Erythroblast (primary cell): ENCODE measurements at places on chromosomes 6 and 20.

DNA sequence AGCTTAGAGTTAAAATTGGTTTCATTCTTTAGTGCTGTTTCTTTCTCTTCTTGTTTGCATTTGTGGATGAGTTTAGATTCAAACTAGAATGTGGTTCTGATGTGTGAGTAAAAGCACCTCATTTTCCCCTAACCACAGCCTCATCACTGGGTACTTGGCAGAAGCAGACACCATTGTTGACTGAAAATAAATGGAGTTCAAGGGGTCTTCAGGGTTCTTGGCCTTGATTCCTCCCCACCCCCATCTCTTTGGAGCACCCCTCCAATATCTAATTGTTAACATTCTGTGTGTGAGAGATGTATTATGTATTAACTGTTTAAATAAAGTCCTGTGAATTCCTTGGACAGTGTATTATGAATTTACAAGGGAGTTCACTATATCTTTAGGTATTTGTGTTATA, 59.6 kb downstream of the JARID2 start:
- DNase-seq: no peak

DNA sequence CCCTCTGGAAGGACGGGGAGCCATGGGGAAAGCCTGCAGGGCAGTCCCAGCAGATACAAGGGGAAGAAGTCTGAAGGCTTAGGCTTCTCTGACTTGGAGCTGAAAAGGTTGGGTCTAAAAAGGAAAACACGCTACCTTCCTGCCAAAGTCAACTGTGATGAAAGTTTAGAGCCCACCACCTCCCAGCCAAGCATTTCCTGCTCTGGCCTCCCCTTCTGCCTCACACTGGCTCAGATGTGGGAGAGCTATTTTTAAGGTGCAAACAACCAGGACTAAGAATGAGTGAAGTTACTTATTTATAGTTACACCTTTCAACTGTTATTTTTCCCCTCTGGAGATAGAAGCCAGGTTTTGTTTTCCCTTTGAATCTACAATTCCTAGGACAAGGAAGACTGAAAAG, 21.2 kb downstream of the NEDD9 start:
- no peak for DNase-seq

- DNase-seq: no peak
Measured at GRCh38 chr6:101294676-101295075, 98.8 kb upstream of the GRIK2 start.

- DNase-seq: peak; percentile 22
Measured at GRCh38 chr6:13813026-13813425, 1.3 kb downstream of the MCUR1 start.

GRCh38 chr6:134074151-134075055, 22.0 kb upstream of the SLC2A12 start:
- DNase-seq: no peak

DNA sequence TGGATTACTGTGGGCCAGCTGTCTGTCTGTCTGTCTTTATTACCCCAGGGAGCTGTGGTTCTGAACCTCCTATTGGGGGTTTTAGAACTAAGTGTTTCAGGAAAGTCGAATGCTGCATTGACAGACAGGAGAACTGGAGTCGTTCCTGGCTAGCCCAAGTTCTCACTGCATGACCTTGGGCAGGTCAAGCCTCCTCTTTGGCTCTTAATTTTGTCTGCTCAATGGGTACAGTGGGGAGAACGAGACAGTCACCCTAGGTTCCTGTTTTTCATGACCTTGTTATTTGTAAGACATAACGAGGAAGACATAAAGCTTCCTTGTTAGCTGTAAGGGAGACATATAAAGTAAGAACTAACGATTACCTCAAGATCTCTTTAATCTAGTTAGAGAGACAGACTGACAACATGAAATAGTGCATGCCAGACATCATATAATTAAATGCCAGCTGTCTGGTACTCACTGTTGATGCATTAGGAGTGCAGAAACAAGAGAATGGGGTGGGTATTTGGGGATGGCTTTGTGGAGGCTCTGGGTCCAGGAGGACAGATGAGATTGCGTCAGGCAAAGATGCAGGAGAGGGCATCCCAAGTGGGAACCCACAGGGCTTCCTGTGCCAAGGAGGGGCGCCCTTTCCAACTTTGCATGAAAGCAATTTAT, 3.7 kb upstream of the CCDC167 start:
- no peak for DNase-seq

DNA sequence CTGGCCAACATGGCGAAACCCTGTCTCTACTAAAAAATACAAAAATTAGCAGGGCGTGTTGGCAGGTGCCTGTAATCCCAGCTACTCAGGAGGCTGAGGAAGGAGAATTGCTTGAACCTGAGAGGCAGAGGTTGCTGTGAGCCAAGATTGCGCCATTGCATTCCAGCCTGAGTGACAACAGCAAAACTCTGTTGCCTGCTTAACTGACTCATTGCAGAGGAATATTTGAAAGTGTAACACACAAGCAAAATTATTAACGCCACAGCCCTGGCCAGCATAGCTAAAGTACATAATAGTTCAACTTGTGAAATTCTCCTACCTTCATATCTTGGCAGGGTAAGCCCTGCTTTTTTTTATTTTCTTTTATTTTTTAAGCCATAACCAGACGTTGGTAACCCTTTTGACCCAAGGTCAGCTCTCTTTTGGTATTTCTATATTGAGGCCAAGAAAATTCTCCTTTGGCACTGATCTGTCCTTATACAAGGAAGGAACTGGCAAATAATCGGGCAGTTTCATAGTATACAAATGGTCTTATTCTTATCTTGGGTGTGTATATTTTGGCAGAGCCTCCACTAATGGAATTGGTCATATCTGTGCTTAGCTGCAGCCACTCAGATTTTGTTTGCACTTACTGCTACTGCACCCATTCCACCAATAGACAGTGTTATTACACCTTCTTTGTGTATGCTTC, 4.0 kb upstream of the ADGRF5 start:
- no peak for DNase-seq

DNA sequence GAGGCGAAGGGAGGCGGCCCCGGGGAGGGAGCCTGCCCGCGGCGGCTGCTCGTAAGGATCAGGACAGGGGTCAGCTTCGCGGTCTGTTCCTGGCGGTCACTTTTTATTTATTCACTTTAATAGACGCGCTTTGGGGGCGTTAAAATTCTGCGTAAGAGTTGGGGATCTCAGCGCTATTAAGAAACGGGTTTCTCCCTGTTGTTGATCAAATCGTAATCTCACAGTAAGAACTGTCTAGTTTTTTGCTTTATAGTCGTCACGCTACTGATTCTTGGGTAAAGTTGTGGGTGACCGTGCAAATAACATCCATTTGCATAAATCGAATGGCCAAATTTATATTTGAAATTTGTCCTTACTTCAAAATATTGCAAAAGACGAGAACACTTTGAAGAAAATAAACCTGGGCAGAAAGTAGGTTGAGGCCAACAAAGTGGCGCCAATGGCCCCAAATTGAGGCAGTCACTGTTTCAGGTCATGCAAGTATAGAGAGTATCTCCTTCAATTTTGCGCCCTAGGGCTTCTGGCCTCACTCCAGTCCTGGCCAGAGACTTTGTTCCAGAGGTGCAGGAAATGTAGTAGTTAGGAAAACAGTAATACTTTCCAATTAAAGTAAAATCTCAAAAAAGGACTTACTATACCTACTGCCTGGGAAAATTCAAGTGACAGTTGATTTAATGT, 963 bp upstream of the RMND1 start:
- DNase-seq: peak; percentile 54

- no peak for DNase-seq
Measured at GRCh38 chr6:4372866-4373265, 237.5 kb upstream of the ECI2 start.

GRCh38 chr6:19446570-19446969, 390.6 kb upstream of the ID4 start:
- no peak for DNase-seq

DNA sequence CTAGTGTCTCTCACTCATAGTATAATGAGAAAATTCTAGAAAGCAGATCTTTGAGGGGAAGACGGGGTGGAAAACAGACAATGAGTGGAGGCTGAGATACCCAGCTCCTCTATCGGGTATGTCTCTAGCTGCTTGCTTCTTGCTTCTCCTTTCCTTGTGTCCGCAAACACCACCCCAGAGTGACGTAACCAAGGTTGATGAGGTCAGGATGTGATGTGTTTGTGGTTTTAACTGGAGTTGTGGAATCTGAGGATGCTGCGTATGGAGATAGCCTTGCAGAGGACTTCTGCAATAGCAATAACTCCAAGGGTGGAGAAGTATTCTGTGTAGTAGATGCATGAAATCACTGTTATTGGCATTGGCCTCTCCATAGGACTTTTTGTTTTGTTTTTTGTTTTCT, 132.7 kb upstream of the IFNGR1 start:
- DNase-seq: no peak

DNA sequence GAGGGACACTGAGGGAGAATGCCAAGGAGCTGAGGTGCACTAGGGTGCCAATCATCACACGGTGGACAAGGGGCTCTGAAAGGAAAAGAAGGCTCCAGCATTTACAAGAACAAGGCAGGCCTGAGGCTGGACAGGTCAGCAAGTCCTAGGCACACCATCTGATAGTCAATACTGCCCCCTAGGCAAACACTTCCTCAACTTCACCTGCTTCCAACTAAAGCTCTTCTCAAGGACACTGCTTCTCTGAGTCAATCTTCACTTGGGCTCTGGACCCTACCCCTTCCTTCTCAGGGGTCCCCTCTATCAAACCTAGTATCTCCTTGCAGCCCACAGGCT, 37.7 kb upstream of the SLC4A11 start:
- peak; percentile 59 for DNase-seq

DNA sequence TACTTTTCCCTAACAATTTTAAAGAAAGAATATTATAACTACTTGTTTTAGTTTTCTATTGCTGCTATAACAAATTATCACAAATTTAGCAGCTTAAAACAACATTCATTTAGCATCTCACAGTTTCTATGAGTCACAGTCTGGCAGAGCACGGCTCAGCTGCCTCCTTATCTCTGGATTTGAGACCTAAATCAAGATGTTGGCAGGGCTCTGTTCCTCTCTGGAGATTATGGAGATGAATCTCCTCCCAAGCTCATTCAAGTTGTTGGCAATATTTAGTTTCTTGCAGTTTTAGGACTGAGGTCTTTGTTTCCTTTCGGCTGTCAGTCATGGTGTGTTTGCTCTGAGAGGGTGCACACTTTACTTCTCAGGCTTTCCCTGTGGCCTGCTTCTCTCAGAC, 1065.8 kb upstream of the EYS start:
- DNase-seq: no peak

DNA sequence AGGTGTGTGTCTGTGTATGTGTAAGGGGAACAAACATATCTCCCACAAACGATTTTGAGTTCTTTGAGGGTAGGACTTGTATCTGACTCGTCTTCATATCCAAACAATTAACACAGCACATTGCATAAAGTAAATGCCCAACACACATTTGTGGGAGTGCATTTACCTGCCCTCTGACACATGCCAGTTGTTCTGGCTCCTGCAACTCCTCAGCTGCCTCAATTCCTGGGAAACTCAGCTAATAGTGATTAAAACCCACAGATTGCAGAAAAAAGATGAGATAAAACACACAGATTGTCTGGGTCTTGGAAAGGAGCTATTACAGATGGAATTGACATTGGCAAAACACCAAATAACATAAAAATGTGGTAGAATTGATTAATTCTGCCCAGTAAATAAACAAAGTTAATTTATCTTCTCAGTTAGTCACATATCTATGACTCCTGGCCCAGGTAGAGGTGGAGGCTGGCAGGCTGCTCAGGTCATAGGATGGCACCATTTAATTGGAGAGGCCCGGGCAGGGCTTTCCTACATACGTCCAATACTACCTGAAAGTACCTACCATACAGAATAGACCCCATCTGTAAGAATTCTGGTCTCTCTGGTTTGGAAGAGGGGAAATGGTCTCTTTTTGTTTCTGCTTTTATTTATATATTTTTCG, 71.5 kb upstream of the IFNGR1 start:
- no peak for DNase-seq

DNA sequence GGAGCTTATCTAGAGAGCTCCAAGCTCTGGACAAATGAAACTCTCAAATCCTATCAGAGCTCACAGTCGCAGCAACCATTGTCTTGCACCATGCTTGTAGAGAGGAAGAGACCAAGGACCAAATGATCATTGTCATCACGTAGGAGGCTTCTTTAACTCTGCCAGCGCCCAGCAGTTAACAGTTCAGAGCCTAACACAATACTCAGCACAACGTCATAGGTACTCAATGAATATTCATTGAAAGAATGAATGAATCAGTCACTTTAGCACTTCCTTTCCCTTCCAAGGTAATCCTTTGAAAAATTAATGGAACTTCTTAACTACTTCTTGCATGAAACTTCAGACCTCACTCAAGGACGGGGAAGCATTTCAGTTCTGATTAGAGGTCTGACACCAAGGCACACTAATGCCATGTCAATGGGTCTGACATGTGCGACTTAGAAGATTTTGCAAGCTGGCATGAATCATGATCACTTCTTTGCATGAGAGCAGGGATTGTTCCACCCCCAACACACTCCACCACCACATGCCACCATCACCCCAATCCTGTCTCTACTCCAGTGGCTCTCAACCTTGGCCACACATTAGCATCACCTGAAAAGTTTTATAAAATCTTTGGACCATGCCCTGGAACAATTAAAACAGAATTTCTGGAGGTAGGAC, 45.1 kb downstream of the KHDC1L start:
- DNase-seq: no peak

GRCh38 chr20:3652676-3653596, 10.3 kb downstream of the GFRA4 start:
- no peak for DNase-seq

GRCh38 chr6:41505122-41506049, 40.8 kb upstream of the FOXP4 start:
- DNase-seq: peak; percentile 50

- DNase-seq: no peak
Measured at GRCh38 chr20:64211874-64212658, 43.5 kb upstream of the PCMTD2 start.

GRCh38 chr20:53036992-53037391, 64.8 kb downstream of the TSHZ2 start:
- no peak for DNase-seq

DNA sequence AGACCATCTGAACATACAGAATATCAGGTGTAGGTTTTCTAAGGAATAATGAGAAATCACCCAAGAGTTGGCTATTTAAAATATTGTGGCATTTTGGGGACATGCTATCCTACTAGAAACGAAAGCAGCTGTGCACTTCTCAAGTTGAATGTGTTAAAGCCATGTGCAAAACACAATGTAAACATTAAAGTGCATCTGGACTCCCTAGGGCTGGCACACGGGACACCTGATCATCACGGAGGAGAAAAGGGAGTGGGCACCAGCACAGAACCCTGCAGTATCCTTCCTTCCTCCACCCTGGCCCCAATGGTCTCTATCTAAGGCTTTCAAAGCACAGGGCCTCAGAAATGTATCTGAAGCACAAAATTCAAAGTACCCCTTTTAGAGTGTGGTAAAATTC, 94.3 kb downstream of the INSM1 start:
- DNase-seq: no peak

- no peak for DNase-seq
Measured at GRCh38 chr6:19976411-19977129, 139.4 kb downstream of the ID4 start.

DNA sequence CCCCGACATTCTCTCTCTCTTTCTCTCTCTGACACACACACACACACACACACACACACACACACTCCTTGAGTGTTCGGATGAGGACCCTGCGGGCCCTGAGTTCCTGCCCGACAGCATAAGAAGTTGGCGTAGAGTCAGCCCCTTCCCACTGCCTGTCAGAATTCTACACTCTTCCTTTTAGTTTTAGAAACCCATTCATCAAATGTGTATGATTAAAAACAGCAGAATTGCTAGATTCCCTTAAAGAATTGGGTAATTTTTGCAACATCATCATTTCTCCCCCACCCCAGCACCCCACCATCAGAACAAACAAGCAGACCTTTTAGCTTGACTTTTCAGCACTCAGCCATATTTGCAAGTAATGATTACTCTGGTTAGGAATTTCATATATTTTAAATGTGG, 322.8 kb downstream of the FARS2 start:
- no peak for DNase-seq
